ENCODE measurements at places on chromosomes 1 and 21. TPM values are rescaled to one million over a fixed set of nuclear protein-coding genes. Genes with fewer than 3 reads are reported as not detected.

DNA sequence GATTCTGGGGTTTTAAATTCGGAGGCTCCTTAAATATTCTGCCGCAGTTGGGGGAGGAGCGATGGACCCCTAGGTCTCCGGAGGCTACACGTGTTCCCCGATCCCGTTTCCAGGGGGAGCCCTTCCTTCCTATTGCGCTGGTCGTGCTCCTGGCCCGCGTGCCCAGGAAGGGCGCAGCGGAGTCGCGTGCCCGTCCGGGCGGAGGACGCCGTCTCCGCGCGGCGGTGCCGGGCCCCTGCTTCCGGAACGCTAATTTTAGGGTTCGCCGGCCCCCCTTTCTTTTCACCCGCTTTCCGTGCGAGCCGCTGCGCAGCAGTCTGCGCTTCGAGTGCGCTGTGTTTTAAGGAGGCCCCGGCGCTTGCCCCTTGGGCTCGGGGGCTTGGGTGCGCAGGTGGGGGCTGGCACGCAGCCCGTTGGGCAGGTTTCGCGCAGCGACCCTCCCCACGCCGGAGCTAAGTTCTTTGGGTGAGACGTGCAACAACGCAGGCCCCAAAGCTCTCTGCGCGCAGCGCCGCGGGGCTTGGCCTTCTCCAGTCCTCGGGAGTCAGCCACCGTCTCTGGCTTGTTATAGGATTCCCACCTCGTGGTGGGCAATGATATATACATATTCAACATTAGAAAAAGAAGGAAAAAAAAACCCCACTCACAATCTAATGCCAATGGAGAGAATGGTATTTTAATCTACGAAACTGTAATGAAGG, 43.5 kb upstream of the DNAJC6 start:
- peak; percentile 92 for DNase-seq

DNA sequence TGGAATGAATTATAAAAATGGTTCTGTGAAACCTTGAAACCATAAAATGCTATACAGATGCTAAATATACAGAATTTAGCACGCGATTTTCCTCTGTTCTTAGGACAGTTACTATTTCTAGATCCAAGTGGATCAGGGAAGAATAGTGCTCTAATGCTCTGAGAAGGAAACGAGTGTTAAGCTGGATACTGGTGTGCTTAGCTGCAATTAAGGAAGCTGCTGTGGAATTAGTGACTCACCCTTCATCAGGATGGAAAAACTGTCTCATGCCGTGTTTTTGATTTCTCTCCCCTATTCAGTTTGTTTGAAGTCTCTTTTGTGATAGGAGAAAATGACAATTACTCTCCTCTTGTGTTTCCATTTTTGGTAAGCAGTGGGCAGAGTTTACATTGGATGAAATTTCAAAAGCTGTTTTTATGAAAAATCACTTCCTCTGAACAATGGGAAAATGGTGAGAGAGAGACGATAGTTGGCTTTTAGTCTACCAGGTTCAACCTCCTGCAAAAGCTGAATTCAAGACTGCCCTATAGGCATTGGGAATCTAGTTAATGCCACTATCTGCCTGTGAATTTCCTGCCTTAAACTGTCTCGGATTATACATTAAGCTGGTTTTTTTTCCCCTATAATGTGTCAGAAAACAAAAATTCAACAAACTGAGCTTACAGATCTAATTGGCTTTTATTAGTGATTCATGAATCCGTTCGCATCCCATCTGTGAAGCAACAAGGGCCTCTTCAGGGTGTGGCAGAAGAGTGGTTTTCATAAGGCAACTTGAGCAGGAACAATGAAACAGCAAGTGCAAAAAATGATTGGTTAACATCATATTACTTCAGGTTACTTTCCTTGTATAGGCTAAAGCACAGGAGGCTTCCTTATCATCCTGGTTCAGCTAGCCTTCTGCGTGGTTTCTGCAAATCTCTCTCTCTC, 179.8 kb downstream of the ST6GALNAC3 start:
- DNase-seq = no peak

Gene ADGRL2
- 55.4 TPM for total RNA-seq

DNA sequence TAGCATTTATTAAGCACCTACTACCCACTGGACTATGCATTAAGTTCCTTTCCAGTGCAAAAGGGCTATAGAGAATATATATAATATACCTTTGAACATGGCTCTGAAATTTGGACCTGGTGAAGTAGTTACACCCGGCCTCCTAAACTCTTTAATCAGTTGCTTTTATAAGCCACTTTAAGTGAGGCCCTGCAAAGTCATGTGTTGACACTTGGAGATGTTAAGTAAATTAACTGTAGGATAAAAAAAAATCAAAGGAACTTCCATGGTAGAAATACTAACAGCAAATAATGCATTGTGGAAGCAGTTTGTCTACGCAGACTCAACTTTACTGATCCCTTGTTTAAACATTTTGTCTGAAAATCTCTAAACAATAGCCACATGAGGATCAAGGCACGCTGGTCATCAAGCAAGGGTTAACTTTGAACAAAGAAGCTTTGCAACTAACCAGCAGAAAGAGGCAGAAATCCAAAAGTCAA, 283.9 kb downstream of the VAV3 start:
- no peak for DNase-seq

Gene GUCA2A
- total RNA-seq = not detected

Gene JAM2
- total RNA-seq = 0.88 TPM

DNA sequence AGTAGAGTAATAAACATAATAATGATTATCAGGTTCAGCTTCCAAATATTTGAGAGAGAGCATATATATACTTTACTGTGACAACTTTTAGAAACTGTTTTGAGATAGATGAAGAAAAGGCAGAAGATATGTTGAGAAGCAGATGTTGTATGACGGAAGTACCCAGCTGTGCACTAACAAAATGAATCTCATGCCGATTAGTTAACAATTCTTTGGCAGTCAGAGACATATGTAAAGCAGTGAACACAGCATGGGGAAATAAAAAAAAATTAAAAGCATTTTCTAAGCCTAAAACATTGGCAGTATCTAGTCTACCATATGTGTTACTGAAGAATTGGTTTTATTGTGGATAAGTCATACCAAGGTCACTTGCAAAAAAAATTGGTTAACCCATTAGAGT, 51.8 kb downstream of the MAGI3 start:
- DNase-seq = no peak

Gene TMEM269
- under 0.01 TPM for total RNA-seq

DNA sequence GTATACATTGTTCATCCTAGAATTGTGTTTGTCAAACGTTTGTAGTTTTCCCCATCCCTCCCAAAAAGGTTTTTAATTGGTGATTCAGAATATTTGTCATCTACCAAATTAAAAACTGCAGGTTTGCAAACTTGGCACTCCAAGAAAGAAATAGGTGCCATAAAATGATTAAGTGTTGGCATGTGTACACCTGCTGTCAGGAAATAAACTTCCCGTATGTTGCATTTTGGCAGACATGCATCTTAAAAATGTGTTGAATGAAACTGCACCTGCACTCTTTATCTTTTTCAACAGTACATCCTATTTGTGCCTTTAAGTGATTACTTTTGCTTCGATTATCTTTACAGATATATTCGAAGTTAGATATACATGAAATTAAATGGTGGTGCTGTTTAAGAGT, 7.3 kb downstream of the B3GALT2 start:
- no peak for DNase-seq

Gene SYPL2
- total RNA-seq = 1.8 TPM

Gene DENND2D
- total RNA-seq = 4.7 TPM

Gene RYR2
- total RNA-seq = not detected

- peak; percentile 58 for DNase-seq
Observed at GRCh38 chr1:234771642-234772344, 161.8 kb upstream of the IRF2BP2 start.

Gene TSPAN2
- 2.1 TPM for total RNA-seq

Gene ETV3L
- total RNA-seq = not detected

Gene KNCN
- total RNA-seq = not detected

DNA sequence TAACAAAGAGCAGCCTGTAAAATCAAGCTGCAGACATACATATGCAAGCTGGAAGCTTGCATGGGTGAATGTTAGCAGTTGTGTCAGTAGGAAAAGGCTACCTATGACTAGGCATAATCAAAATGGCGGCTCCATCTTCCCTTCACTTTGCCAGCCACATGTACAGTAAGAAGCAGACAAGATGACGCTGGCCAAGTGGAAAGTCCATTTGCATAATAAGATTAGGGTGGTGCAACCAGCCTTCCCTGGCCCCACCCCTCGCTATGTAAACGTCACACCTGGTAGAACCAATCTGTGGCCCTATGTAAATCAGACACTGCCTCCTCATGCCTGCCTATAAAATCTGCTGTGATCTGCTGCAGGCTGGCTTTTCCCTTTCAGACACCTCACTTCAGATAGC, 171.9 kb upstream of the USP25 start:
- DNase-seq = no peak

GRCh38 chr1:12600880-12601633, 17.0 kb downstream of the DHRS3 start:
- no peak for DNase-seq

DNA sequence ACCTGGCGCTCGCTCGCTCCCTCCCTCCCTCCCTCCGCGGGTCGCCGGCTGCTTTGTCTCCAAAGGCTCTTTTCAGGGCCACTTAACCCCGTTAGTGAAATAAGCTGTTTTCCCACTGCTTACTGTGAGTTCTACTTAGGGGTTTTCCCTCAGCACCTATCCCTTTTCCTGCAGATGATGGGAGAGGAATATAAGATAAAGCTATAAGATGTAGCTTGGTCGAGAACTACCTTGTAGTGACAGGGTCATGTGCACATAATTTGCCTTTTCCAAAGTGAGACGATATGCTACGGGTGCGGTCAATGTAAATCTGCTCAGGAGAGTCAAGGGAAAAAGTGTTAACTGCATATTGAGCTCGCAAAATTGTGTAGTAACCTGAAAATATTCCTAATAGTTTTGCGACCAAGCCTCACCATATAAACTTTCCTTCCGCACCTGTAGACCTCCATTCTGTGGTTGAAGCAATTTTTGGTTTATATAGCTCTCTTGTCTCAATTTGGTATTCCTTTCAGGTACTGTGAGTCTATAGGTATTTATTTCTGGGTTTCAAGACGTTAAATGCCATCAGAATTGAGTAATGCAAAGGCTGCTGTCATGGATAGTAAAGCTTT, 55.8 kb upstream of the BOLA1 start:
- DNase-seq = peak; percentile 11

GRCh38 chr1:115713906-115714305, 54.6 kb downstream of the CASQ2 start:
- no peak for DNase-seq

DNA sequence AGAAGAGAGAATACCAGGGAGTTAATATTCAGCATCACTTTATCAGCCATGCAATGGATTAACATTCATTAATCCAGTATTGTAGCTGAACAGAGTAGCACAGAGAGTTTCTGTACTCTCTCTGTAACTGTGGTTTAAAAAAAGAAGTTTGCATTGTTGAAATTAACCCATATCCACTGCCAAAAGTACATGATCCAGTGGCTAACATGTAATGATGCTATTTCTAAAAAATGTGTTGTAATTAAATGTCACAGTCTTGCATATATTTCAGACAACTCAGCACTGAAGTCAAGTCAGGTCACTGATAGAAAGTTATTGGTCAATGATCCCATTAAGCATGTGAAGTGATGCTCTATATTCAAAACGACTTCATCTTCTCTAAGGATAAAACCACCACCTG, 141.3 kb downstream of the NRIP1 start:
- peak; percentile 81 for DNase-seq

Gene TTC22
- total RNA-seq = not detected

- peak; percentile 36 for DNase-seq
Observed at GRCh38 chr1:5815211-5815610, 177.0 kb downstream of the NPHP4 start.

Gene EPHB2
- total RNA-seq = 8.7 TPM

DNA sequence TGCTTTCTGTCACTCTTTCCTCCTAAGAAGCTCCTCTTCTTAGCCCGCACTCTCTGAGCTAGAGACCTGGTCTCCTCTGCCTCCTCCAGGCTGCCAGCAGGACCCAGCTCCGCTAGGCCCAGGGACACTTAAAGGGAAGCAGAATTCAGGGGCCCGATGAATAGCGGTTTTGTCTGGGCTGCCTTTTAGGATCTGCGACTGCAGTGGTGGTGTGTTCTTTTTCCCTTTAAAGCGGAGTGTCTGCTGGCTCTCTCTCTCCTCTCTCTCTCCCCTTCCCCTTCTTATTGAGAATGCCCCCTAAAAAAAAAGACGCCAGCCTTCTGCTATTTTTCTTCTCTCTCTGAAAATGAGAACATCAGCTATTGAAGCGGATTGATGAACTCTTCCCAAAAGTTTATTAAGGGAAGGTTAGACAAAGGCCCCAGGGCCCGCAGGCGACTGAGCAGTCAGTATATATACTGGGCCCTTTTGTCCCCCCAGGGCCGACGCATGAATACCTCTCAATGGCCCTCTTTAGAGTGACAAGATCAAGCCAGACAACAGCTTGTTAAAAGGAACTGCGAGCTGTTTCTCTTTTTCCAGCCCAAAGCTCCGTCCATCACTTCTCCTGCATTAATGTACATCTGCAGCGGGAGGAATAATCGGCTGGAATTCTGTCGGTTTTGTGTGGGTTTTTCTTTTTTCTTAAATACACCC, 27.0 kb downstream of the PAX7 start:
- DNase-seq = peak; percentile 44

Gene KCNE2
- not detected for total RNA-seq

DNA sequence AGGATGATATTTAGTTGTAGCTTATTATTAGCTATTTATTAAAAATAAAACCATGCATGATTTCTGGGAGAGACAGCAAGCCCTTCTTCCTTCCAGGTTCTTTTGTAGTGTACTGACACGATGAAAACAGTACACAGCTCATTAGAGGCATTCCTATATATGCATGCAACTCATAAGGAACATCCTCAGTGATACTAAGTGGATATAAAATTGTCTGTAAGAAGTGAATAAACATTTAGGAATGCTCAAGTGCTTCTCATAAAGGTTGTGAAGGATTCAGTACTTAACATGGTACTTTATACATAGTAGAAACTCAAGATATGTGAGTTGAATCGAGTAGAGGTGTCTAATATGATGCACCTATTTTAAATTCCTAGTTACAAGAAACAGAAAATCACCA, 287.7 kb downstream of the SDCCAG8 start:
- no peak for DNase-seq

Gene ELAVL4
- total RNA-seq = not detected

DNA sequence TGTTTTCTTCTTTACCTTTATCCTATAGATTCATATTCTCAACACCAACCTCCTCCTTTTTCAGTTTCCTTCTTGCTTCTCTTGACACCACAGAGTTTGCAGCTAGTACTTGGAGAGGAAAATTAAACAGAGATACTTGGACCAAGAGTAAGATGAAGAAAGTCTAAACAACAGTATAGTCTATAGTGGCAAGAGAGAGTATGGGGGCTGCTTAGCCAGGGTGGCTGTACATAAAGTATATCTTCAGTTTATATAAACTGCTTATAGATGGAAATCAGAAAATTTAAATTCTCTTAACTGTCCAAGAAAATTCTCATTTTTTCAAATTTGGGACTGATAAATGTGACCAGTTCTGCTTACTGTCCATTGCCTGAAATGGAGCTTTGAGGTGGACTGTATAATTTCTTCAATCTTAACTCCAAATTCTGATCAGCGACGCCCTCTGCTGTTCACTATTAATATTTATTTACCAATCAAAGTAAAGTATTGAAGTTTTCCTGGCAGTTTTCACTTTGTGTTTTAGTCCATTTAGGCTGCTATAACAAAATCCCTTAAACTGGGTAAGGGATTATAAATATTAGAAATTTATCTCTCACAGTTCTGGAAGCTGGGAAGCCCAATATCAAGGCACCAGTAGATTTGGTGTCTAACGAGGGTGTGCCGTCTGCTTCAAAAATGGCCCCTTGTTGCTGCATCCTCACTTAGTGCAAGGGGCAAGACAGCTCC, 14.8 kb upstream of the METTL18 start:
- DNase-seq = peak; percentile 44
